ENCODE measurements at places on chromosomes 7 and 10.

- no peak for DNase-seq
Measured at GRCh38 chr7:94240902-94241301, 153.8 kb upstream of the COL1A2 start.

- no peak for DNase-seq
Measured at GRCh38 chr7:38428041-38428440, 154.6 kb upstream of the TARP start.

- DNase-seq, result no peak
Measured at GRCh38 chr7:139452958-139453672, 30.4 kb downstream of the KLRG2 start.

GRCh38 chr10:112835944-112836451, 114.0 kb upstream of the TCF7L2 start:
- no peak for DNase-seq

GRCh38 chr10:11863353-11864109, 40.4 kb downstream of the PROSER2 start:
- DNase-seq, result peak; percentile 43

GRCh38 chr10:600234-600633, 89.2 kb downstream of the DIP2C start:
- DNase-seq, result no peak

GRCh38 chr7:7512861-7513597, 22.6 kb downstream of the COL28A1 start:
- no peak for DNase-seq

DNA sequence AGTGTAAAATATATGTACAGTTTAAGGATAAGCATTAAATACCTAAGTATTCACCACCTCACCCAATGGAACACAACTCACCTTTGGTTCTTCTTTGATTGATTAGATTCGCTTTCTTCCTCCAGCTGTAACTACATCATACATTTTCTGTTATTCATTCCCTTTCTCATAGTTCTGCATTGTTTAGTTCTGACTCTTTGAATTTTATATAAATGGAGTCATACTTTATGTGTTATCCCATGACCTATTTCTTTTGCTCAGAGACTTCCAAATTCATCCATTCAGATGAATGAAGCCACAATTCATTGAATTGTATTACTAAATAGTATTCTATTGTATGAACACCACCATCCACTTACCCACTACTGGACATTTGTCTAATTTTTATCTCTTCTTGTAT, 12.3 kb downstream of the THNSL1 start:
- DNase-seq, result no peak
